ENCODE measurements at places on chromosomes 6 and 20. TPM values are rescaled to one million over a fixed set of nuclear protein-coding genes. Genes with fewer than 3 reads are reported as not detected.

CCN2 gene
- total RNA-seq: 42.9 TPM

SMOC2 gene
- 0.20 TPM for total RNA-seq

MACROD2 gene
- not detected for total RNA-seq

FAM217A gene
- not detected for total RNA-seq

DNA sequence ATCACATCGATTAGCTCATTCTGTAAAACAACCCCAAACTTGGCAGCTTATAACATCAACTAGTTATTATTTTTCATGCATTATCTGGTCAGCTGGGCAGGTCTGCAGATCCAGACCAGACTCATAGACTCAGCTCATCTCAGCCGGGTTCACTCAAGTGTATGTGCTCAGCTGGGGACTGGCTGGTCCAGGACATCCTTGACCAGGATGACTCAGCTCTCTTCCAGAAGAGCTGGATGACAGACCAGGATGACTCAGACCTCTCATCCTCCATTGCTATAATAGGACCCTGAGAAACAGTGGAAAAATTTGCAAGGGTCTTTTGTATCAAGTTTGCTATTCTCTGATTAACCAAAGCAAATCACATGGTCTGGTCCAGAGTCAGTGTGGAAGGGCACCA is 312.5 kb upstream of the PLCB4 start:
- DNase-seq: no peak

- DNase-seq: no peak
These were observed 7.8 kb downstream of the RBCK1 start for GRCh38 chr20:415820-416322.

Data from G401 (cell line).